Activated T-helper 2 cell treated with anti-CD3 and anti-CD28 coated beads, Interferon-gamma antibody, Interleukin-2, Interleukin-4, amounts not matched to agents 10 μg/mL and 5 μg/mL and 100 μg/mL, durations not matched to agents 14 hours and 24 hours and 36 hours (primary cell): ENCODE measurements at places on chromosomes 16 and 17.

DNA sequence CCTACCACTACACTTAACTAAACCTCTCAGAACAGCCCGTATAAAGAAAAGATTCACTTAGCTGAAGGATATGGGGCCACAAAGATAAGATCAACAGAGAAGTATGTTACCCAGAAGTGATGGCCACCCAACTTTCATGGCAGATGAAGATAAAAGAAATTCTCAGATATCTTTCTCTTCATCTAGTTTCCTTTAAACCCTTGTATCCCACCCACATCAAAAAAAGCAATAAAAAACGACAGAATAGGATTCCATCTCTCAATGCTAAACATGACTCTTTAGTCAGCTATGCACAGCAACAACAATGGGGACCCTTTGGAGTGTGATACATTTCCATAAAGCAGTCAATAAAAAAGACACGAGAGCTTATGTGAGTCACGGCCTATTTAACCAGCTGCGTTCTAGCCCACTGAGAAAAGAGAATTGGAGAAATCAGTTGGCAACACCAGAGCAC is 86.6 kb downstream of the SNX11 start:
- DNase-seq: no peak

GRCh38 chr17:17934214-17934613 is 38.0 kb downstream of the TOM1L2 start:
- DNase-seq: no peak

- DNase-seq: no peak
Measured at GRCh38 chr17:40253565-40253964, 34.1 kb upstream of the CDC6 start.

- no peak for DNase-seq
Measured at GRCh38 chr17:27810902-27811557, 10.7 kb upstream of the NOS2 start.
